NCI-H1092 treated with DMSO at 0.1 percent for 48 hours (cell line): ENCODE measurements at places on chromosomes 2 and 18.

DNA sequence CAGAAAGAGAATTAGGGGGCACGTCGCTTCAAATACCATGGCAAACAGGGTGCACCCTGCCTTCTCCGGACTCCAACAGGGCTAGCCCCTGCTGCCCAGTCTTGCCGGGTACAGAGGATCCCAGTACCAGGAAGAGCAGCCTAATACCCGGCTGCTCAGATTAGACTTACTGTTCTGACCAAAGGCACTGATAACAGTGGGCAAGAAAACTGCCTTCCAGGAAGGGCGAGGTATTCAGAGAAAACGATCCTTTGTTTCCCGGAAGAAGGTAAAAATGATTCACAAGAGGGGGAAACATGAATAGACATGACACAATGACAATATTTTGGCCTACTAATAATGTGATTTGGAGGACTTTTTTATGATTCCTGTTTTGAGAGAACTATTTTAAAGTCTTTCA lies 99.9 kb downstream of the SS18 start:
- DNase-seq: no peak

DNA sequence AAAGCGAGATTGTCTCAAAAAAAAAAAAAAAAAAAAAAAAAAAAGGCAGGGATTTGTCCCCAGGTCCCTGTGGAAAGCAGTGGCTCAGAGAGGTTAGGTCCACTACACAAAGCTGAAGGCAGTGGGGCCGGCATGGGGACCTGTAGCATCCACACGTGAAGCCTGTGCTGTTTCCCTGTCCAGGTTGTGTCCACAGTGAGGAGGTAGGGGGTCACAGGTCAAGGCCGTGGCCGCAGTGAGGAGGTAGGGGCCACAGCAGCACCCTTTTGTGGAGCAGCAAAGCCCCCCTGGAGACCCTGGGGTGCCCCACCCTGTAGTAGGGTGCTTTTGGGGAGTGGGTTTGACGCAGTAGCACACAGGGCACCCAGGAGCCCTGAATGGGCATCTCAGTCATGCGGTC lies 14.0 kb downstream of the TMEM177 start:
- DNase-seq: no peak

- peak; percentile 18 for DNase-seq
Measured at GRCh38 chr2:214899751-214900150, 90.3 kb upstream of the BARD1 start.

DNA sequence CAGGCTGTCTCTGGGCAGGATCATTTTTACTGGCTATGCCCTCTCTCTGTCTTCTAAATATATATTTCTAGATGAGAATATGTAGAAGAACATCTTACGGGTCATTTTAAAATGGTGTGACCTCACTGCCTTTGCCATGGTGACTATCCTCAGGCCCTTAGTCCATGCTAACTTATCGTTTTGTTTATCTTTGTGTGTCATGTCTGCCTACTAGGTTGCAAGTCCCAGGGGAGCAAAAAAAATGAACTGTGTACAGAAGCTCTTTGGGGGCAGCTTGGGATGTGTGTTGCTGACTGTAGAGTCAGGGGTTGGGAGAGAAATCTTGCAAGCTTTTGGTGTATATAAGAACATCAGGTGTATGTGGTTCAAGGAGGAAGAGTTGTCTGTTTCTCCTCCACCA lies 11.0 kb downstream of the CPSF3 start:
- DNase-seq: no peak

DNA sequence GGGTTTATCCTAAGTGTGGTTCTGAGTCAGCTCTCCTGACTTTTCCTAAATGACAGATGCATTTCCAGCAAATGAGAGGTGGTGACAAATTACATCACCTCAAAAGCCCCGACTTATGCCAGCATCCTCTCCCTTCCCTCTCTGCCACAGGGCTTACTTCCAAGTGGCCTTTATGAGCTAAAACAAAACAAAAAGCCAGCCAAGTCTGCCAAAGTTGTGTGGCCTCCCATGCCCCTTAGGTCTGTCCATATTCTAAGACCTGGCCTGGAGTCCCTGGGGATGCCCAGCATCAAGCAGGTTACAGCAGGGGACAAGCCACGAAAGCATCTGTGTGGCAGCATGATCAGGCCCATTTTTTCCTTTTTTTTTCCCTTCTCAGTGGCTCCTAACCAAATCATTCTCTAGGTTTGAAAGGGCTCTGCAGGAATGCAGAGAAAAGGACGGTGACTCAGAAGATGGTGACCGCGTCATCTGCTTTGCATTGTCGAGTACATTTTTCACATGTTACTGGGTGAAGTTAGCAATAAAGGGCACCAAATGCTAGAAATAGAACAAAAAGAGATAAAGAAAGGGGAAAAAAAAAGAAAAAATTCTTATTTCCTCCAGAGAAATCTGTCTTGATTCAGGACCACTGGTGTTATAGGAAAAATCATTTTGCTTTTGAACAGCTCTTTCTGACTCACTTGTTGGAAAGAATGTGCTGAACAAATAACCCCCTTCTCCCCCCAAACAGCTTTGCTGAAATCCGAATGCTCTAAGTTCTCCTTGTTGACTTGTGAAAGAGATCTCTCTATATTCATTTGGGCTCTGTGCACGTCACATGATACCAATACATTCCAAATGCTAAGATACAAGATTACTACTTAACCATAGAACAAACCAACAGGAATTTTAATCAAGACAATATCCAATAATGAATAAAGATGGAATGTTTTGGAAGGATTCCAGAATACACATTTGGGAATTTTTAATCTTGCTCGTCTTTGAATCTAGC lies 178.7 kb downstream of the EN1 start:
- DNase-seq: no peak
